ENCODE measurements at places on chromosomes 3 and 15.
A peak's percentile ranks its signal among the peaks of the same experiment; 100 is the strongest.

DNA sequence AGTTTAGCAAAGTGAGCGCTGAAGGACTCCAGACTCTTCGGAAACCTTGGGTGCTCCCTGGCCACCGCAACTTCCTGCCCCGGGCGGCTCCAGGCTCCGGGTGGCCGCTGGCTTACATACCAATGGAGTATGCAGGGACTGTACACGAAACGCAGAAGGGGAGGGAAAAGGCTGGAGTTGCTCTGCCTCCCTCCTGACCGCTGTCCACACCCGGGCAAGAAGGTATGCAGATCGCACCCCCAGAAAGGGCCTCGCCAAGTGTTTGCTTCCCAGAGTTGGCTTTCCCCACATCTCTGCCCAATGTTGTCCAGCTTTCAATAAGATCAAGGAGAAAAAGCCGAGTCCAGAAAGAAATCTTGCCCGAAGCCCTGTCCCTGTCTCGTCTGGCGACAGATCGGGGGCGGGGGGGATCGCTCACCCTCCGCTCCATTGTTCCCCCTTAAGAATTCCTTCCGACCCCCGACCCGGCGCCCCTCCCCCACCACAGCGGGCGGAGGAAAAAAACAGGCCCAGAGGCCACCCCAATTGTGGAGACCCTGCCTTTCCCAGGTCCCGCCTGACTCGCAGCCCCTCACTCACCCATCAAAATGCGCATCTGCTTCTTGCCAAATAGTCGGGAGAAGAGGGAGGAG, 533 bp downstream of the ARF4 start:
- DNase-seq = peak; percentile 46

DNA sequence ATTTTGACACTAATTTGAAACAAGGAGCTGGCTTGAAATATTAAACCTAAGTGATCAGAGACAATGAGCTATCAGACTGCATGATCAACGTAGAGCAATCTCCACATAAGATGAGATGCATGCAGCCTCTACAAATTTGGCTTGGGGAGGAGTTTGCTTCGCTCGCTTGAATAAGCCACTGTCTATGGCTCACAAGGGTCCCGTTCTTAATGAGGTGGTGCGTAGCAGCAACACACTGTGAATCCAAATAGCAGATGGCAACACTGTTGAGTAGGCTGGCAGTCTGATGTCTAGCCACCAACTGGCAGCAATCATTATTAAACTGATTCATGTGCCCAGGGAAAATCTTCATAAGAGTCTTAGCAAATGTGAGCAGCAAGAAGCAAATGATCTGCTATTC, 125.4 kb upstream of the CCDC54 start:
- no peak for DNase-seq

GRCh38 chr15:86830304-86830703, 750.6 kb downstream of the AGBL1 start:
- no peak for DNase-seq

DNA sequence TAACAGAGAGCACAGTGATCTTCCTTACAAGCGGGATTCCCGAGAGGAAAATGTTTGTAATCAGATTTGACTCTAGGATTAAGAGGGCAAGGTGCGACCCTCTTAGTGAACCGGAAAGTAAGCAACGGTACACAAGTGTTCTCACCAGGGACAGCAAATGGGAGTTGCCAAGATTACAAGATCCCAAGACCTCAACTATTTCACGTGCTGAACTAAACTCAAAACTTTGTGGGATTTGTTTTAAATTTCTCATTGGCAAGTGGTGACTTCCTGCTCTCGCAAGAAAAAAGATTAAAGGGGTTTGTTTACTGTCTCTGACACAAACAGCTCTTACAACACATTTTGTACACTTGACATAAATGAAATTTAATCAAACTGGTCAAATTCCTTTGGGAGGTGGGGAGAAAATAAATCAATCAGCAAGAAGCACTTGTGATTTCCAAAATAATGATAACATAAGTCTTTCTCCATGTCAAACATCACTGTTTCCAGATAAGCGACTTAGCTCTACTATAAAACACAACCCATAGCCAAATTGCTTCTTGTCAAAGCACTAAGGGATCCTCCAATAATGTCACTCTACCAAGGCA, 2.2 kb upstream of the PGPEP1L start:
- no peak for DNase-seq

- DNase-seq = no peak
Observed at GRCh38 chr3:129196601-129197000, 12.9 kb upstream of the CNBP start.

DNA sequence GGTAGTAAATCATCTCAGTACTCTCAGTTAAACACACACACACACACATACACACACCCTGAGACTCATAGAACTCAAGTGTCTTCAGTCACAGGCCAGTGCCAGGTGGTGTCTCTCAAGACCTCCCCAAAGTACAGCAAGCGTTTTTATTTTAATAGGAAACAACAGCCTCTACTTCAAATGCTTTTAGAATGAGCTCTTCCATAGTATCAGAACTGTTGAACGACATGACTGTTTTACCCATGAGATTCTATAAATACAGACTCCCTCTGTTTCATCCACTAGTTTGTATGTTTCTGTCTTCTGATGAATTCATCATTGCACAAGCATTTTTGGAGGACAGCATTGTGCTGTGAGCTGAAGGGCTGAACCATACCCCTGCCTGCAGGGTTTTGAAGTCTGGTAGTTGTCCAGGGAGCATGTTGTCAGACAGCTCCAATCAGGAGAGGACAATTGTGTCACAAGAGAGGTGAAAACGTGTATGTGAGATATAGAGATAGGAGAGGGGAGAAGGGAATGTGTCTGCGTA, 201.0 kb upstream of the BCL6 start:
- no peak for DNase-seq

- no peak for DNase-seq
Observed at GRCh38 chr3:141648055-141648910, 89.8 kb upstream of the RNF7 start.

- no peak for DNase-seq
Observed at GRCh38 chr3:28019740-28020139, 221.7 kb upstream of the CMC1 start.

DNA sequence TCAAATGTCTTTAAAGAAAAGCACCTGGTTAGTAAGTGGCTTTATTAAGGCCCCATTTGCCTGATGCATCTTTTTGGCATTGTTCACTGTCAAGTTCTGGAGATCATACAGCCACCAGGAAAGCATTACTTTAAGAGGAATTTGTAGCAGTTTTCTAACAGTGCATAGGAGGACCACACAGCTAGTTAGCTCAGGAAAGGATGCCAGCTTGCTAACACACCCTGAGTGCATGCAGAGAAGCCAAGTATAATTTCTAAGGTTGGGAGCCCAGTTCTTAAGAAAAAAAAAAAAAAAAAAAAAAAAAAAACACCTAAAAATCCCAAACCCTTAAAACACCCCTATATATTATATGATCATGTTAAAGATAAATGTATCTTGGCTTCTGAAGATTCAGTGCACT, 102.0 kb upstream of the FEZF2 start:
- no peak for DNase-seq

- DNase-seq = no peak
Observed at GRCh38 chr3:33971055-33971454, 172.6 kb downstream of the PDCD6IP start.

GRCh38 chr15:59558851-59559250, 52.7 kb upstream of the GCNT3 start:
- no peak for DNase-seq

GRCh38 chr15:57335719-57336118, 40.6 kb upstream of the CGNL1 start:
- DNase-seq = no peak

DNA sequence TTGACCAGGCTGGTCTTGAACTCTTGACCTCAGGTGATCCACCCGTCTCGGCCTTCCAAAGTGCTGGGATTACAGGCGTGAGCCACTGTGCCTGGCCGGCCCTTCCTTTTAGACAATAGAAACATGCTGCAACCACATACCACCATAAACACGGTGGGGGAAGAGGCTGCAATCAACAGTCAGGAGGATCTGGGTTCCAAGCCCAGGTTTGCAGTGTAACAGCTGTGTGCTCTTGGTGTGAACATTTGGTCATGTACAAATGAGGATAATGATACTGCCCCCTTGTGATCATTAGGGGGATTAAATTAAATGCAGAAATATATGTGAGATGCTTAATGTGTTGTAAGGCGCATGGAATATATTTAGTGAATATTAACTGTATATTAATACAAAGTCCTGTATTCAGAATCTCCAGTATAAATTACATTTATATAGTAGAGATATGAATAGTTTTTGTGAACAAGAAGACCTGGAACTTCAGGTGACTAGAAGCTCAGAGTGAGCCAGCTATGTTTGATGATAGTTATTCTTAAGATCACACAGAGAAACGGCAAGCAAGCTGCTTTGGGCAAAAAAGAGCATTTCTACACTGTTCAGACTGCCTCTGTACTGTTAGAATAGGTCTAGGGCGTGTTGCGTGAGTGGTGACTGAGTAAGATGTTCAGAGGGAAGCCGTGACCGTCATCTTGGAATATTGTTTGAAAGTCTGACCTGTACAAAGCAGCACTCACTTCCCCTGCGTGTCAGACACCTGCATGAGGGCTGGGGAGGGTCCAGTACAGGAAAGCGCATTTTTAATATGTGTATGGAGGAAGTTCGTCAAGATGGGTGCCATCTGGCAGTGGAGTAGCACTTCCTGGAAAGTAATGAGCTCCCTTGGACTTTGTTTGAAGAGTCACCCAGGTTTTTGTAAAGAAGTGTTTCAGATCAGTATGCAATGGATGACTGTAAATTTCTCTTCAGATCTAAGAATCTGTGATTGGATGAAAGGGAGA, 125.8 kb downstream of the PGPEP1L start:
- DNase-seq = peak; percentile 6

- DNase-seq = no peak
Observed at GRCh38 chr3:161859865-161860450, 363.4 kb downstream of the OTOL1 start.

DNA sequence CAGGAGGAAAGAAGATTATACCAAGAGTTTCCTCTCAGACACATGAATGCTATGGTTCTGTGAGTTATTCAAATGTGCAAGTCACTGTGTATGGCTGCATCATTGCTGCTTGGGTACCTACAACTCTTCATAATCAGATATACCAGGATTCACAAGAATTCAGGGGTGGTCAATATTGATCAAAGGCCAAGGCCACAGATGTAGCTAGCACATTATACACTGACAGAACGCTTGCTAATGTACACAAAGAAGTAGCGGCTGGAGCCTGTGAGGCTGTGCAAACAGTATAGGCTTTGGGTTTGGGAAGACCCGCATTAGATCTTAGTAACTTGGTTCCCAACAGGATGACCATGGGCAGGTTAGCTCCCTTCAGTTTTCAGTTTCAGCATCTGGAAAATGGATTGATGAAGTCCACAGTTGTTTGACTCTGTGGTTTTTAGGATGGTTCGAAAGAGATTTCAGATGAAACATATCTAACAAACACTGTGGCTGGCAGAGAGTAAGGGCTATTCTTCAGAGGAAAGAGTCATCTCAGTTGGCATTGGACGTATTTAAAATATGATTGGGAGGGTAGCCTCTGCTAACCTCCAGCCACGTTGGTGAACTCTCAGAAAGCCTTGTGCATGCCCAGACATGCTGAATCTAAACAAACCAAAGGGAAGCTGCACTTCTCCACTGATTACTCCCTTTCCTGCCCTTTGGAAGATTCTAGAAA, 748.7 kb upstream of the CFAP20DC start:
- DNase-seq = no peak

GRCh38 chr3:13002398-13003124, 70.7 kb downstream of the IQSEC1 start:
- no peak for DNase-seq

DNA sequence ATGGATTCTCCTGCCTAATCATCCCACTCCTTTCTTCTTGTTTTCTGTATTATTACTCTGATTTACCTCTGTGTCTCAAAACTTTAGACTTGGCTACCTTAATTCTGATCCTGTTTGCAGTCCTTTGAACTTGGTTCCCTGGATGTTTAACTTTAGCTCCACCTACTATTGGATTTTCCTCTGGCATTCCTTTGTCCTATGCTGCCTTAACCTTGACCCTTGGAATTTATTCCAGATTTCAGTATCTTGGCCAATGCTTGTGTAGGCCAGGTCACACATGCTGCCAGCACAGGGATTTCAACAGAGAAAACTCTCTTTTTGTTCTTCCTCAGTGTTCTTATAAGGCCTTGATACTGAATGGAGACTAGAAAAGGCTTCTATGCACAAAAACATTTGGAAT, 65.0 kb upstream of the DNAJC19 start:
- no peak for DNase-seq

GRCh38 chr3:54240-54639, 142.3 kb upstream of the CHL1 start:
- DNase-seq = no peak

- peak; percentile 33 for DNase-seq
Observed at GRCh38 chr3:46979958-46980497, 562 bp downstream of the NBEAL2 start.

- DNase-seq = no peak
Observed at GRCh38 chr3:36259580-36259979, 120.7 kb upstream of the STAC start.

- DNase-seq = no peak
Observed at GRCh38 chr3:156360083-156360482, 194.8 kb downstream of the SSR3 start.

- no peak for DNase-seq
Observed at GRCh38 chr3:22383285-22383684, 632.3 kb upstream of the ZNF385D start.

GRCh38 chr3:101120039-101120438, 126.8 kb upstream of the ABI3BP start:
- DNase-seq = no peak

DNA sequence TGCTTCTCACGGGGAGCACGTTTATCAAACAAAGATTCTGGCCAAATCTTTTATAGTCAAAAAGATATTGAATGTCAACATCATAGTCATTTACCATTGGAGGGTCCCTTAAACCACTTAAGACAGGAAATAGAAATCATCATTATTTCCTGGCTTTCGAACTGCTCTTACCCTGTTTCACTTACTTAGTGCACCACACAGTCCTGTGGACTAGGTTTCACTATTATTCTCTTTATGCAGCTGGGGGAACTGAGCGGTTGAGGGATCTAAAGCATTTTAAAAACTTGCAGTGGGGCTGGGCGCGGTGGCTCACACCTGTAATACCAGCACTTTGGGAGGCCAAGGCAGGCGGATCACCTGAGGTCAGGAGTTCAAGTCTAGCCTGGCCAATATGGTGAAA, 13.7 kb upstream of the TPRG1 start:
- no peak for DNase-seq

GRCh38 chr3:184599143-184599542, 37.6 kb downstream of the EPHB3 start:
- no peak for DNase-seq

DNA sequence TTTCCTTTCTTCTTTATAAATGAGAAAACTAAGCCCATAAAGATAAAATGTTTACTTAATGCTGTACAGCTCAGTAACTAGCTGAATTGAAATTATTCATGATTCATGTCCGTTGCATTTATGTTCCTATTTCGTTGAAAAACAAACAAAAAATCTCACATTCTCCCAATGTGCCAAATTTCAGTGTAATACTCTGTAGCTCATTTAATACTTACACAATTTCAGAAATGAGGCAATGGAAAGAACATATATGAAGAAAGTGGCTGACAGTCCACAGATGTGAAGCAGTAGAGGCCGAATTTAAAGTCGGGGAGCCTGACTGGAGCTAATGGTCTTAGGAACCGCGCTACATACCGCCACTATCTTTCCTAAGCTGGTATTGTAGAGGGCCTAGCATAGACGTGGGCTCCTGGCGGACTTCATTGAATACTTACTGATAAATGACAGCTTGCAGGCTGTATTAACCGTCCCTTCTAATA, 651 bp downstream of the PLSCR2 start:
- no peak for DNase-seq

- DNase-seq = no peak
Observed at GRCh38 chr15:51367322-51367976, 26.0 kb downstream of the GLDN start.

- no peak for DNase-seq
Observed at GRCh38 chr3:49170744-49171118, 667 bp upstream of the KLHDC8B start.

Data from stimulated activated naive CD8-positive, alpha-beta T cell treated with anti-CD3 and anti-CD28 coated beads, Interleukin-15, amount 100 ng/mL, for 72 hours (primary cell).